Activated gamma-delta T cell (primary cell): ENCODE measurements at places on chromosomes 12 and 14.

- no peak for DNase-seq
Observed at GRCh38 chr14:92391726-92392125, 68.8 kb downstream of the SLC24A4 start.

DNA sequence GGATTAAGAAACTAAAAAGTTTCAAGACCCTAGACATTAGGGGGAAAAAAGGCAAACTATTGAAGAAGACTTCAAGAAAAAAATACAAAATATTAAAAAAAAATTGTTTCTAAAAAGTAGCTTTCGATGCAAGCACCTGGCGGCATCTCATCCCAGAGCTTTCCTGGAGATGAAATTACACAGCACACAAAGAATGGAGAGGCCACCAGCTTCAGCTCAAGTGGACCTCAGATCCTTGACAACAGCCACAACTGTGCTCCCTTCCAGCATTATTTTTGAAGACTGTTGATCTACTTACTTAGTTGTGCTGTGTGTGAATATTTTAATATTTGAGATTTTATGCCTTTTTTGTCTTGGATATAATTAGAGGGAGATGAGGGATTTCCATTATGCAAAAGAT lies 479.0 kb downstream of the GLT1D1 start:
- no peak for DNase-seq

GRCh38 chr14:56357428-56357827 lies 222.2 kb upstream of the TMEM260 start:
- DNase-seq, result no peak

GRCh38 chr12:68761901-68762630 lies 16.1 kb downstream of the SLC35E3 start:
- no peak for DNase-seq

DNA sequence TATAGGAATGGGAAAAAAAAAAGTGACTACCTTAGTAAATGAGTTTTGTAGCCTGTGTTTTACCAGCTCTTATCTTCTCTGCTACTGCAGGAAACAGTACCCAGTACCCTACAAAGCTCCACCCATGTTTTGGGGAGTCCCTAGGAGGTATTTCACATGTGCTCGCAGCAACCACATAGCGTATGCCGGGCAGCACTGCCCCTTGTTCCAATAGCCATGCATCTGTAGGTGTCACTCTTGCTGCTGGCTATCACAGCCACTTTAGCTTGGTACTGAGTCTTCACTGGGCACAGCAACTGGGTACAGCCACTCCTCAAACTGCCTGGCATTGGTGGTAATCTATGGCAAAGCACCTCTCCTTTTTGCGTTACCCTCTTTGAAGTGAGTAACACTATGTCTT lies 2.0 kb upstream of the MDM1 start:
- DNase-seq, result no peak

DNA sequence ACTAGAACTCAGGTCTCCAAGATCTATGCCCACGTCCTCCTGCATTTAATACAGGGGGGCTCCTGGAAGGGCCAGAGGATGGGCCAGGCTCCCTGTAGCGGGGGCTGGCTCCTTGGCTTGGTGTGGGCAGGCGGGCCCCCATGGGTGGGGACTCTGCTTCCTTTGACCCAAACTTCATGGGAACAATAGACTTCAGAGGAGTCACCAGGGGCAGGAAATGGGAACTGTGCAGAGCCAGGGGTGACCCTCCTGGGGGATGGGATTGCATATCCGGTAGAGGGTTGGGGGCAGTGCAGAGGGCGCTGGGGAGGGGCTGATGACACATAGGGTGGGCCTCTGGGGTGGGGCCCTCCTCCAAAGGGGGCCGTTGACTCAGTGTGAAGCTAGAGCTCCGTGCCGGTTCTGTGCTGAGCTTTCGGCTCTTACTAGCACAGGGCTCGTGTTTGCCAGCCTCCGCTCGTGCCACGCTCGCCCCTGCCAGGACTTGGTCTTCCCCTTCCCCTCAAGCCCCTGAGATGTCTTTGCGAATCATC lies 4.6 kb downstream of the TEAD4 start:
- DNase-seq, result no peak

DNA sequence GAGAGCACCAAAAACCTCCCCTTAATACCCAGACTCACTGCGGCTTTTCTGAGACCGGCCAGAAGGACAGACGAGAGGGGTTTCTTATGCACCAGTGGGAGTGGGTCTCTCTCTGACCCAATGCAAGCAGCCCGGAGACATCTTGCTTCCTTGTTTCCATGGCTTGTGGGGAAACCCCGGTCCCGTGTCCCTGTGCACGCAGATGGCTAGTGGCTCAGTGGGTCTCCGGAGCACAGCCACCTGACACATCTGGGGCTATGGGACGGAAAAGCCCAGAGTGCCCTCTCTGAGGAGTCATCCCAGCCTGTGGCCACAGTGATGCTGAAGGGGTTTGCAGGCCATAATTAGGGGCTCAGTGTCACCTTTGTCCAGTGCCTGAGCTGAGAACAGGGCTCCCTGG lies 197.6 kb downstream of the PHETA1 start:
- DNase-seq, result no peak

DNA sequence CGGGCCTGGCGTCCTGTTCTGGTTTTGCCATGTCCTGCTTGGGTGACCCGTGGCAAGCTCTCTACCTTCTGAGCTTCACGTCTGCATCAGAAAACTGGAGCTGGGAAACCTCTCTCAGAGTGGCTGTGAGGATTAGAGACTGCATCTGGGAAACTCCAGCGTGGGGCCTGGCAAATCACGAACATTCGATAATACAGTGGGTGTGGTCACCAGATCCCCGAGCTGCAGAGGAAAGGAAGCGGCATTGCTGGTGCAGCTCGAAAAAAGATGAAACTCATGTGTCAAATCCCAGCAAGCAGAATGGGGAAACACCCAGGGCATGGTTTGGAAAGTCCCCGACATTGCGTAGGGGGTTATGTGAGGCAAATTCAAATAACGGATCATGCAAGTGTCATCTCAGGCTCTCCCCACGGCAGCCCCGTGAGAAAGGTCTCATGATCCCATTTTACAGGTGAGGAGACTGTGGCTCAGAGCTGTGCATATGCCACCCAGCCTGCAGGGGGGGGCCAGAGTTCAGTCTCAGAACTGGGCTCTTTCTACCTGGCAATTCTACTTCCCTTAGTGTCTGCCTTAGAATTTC lies 98.1 kb upstream of the VRK1 start:
- DNase-seq, result no peak

DNA sequence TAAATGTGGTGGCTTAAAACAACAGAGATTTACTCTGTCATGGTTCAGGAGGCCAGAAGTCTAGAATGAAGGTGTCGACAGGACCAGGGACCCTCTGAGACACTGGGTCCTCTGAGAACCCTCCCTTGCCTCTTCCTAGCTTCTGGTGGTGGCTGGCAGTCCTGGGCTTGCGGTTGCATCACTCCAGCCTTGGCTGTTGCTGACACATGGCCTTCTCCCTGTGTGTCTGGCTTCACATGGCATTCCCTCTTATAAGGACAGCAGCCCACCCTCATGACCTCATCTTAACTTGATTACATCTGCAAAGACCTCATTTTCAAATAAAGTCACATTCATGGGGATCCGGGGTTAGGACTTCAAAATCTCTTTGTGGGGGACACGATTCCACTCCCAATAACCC lies 36.9 kb downstream of the MVK start:
- no peak for DNase-seq

DNA sequence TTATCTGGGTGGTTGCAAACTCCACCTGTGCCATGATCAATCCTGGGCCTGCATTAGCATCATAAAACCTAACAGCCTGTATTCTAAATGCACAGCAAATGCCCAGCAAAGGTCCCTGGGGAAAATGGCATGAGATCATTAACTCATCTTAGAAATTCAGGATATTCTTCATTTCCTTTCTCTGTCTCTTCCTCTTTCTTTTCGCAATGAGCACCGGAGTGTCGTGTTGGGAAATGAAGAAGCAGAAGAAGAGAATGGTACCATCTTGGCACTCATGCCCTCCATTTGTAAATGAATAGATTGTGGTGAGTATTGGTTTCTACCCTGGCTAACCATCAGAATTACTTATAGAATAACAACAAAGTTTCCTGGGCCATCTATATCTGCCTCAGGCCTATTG lies 193.6 kb downstream of the GALC start:
- no peak for DNase-seq

GRCh38 chr12:128791395-128792322 lies 32.1 kb downstream of the SLC15A4 start:
- no peak for DNase-seq

DNA sequence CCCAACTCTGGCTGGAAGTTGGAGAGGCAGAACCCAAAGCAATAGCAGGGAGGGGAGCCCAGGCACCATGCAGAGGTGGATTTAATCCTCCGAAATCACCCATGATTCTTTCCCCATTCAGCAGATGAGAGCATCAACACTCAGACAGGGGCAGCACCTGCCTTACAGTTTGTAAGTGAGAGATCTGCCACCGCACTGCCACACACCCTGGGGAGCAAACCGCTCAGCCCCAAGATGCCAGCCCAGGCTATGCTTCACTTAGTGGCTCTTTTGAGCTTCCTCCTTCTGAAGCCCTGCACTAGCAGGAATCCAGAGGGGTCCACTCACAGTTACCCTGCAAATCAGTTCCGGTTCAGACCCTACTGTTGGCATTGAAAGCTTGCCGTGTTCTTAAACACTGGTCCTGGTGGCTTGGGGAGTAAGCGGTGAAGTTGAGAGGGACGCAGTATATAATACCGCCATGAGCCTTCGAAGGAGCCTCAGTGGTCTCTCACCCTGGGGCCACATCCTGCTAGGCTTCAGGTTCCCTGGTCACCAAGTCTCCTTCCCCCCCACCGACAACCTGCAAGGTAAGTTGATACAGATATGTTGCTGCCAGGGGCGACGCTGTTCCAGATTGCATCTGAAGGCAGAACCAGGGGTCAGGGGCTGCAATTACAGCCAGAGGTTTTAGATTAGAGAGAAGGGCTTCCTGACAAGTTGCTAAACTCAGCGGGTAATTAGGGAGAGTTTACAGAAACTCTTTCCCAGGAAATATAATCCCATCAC lies 72.0 kb upstream of the CCND2 start:
- DNase-seq, result no peak

GRCh38 chr12:82757059-82757458 lies 70.4 kb downstream of the TMTC2 start:
- DNase-seq, result no peak

GRCh38 chr12:1744932-1745331 lies 54.1 kb downstream of the ADIPOR2 start:
- DNase-seq, result no peak

DNA sequence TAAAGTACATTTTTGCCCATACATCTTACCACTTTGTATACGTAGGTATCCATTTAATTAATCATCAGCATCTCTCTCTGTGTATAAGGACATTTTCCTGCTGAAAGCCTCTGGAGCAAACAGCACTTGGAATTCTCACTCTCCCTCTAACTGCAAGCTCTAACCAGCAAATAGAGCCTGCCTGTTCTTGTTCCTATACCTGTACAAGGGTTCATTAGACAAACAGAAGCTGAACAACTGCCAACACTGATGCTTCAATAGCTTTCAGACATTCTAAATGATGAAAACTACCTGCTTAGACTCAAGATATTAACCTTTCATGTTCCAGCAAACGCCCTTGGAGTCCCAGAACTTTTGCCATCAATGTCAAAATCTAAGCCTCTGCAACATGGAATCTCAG lies 98.0 kb downstream of the KCNH5 start:
- DNase-seq, result no peak

DNA sequence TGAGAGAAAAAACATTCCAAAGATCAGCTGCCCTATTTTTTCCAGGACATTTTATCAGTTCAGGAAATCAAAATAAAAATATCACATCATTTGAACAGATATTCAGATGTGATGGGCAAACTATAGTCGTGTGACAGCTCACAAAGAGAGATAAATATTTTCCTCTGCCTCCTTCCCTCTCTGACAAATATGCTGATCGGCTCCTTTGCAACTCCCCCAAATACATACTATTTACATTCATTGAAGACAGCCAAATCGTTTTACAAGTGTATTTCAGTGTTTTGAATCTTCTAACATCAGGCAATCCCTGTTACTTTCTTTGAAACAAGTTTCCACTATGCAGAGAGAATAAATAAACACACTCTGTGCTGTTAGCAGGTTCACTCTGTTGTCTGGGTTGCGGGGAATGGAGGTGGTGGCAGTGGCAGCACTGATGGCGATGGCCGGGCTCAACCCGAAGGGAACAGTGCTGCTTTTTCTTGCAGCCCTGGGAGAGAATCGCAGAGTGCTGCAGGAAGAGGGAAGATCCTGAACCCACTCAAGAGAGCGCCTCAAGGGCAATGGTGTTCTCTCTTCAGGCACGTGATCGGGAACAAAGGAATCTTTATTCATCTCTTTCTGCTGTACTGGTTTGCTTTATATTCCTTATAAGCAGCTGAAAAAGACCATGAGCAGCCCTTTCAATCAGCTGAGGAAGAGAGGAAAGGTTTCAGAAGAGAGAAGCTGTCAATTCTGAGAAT lies 142.5 kb downstream of the PHLDA1 start:
- DNase-seq, result no peak

DNA sequence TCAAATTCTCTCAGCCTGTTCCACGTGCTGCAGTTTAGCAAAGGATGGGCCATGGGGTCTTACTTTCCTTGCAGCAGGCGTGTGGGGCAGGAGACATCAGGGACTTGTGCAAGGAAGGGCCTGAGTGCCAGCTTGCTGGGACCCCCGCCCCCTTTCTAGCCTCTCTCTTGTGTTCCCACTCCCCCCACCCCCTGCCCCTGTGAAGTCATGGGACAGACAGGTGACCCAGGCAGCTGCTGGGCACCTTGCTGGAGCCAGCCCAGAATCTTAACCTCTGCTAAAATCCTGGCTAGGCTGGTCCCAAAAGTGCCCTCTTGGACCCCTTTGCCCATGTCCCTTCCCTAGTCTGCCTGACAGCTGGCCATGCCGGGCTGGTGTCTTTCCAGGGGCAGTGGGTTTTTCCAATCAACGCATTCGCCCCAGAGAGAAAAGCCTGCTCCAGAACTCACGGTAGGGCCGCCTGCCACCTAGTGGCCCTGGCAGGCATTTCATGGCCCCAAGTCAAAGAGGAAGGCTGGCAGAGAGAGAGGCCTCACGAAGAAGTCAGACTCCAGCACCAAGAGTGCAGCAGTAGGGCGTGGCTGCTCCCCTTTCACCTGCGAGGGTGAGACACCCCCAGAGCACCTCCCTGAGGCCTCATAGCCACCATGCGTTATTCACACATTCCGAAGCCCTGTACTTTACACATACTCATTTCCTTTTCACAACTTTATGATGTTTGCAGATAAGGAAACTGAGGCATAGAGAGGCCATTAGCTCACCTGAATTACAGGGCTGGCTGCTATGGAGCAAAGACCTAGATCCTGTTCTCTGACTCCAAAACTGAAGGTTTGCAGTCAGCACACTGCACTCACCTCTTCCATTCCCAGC lies 67.4 kb downstream of the LGMN start:
- peak; percentile 24 for DNase-seq

GRCh38 chr12:51792417-51792816 lies 56.1 kb downstream of the FIGNL2 start:
- no peak for DNase-seq
